ENCODE measurements at places on chromosomes 13 and 19. TPM values are rescaled to one million over a fixed set of nuclear protein-coding genes. Genes with fewer than 3 reads are reported as not detected.

The SELENOV gene
- total RNA-seq = not detected

The CCDC169 gene
- total RNA-seq = 0.43 TPM

The IGFL1 gene
- not detected for total RNA-seq

The DHRS12 gene
- total RNA-seq = 8.8 TPM

The CNN1 gene
- under 0.01 TPM for total RNA-seq

The KMT5C gene
- 3.3 TPM for total RNA-seq
